ENCODE measurements at places on chromosomes 3 and 15. TPM values are rescaled to one million over a fixed set of nuclear protein-coding genes. Genes with fewer than 3 reads are reported as not detected.

SEMA5B gene
- 8.6 TPM for total RNA-seq

HTR3E gene
- total RNA-seq, result not detected

PLA1A gene
- total RNA-seq, result 0.20 TPM

SMAD6 gene
- total RNA-seq, result 16.2 TPM

FETUB gene
- 0.49 TPM for total RNA-seq

GSK3B gene
- 45.7 TPM for total RNA-seq

ALS2CL gene
- total RNA-seq, result 21.0 TPM

GOLGA8G gene
- not detected for total RNA-seq

MORC1 gene
- not detected for total RNA-seq

TMEM207 gene
- total RNA-seq, result not detected

GNB5 gene
- total RNA-seq, result 8.9 TPM

GOLGA8N gene
- 14.3 TPM for total RNA-seq

EFCC1 gene
- total RNA-seq, result 0.79 TPM

TP63 gene
- total RNA-seq, result 86.9 TPM

CACNA2D3 gene
- 1.2 TPM for total RNA-seq

SOX2 gene
- 1.9 TPM for total RNA-seq

INSYN1 gene
- total RNA-seq, result 7.7 TPM

EXD1 gene
- total RNA-seq, result not detected

CCR9 gene
- not detected for total RNA-seq

NPAP1 gene
- not detected for total RNA-seq

ATR gene
- 31.2 TPM for total RNA-seq

CHD2 gene
- 174 TPM for total RNA-seq

NOP10 gene
- 68.3 TPM for total RNA-seq

LMLN gene
- 5.2 TPM for total RNA-seq

CCR4 gene
- 0.59 TPM for total RNA-seq

OSBPL10 gene
- total RNA-seq, result 10.9 TPM

Data from skin of body (tissue), 3 donors.